ENCODE measurements at places on chromosomes 7 and 10.

- DNase-seq = no peak
These were observed 61.4 kb upstream of the STEAP1B start for GRCh38 chr7:22561321-22561811.

- DNase-seq = peak; percentile 32
These were observed 60.0 kb downstream of the WAC start for GRCh38 chr10:28592953-28593352.

DNA sequence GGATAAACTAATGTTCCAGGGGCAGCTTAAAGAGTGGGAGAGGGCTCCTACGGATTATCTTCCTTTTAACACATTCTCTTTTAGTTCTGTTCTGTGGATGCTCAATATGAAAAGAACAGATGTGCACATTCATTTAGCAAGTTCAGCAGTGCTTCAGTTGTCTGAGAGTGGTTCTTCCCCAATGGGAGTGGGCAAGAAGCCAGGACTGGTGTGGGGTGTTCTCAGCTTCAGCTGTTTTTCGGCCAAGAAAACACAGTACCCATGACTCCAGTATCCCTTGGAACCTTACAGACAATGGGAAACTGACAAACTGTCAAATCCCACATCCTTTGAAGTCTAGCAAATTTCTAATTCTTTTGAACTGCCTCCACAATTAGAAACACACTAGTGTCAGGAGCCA lies 71.5 kb upstream of the LRRC17 start:
- no peak for DNase-seq

- DNase-seq = no peak
These were observed 186.1 kb downstream of the MLLT10 start for GRCh38 chr10:21720090-21720489.

DNA sequence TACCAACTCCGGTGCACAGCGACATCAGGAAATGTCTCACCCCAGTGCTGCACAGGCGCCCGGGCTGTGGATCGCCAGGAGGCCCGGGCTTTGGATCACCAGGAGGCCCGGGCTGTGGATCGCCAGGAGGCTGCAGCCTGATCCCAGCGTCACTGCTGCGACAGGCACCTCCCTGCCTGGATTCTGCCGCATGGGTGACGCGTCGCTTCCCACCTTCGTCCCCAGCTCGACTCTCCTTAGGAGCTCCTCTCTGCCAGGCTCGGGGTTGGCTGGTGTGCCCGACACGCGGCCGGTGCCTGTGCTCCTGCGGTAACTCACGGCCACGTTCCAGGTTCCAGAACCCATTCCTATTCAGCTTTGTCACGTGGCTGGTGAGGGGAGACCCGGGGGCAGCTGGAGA lies 257.5 kb downstream of the DNAJB6 start:
- no peak for DNase-seq

DNA sequence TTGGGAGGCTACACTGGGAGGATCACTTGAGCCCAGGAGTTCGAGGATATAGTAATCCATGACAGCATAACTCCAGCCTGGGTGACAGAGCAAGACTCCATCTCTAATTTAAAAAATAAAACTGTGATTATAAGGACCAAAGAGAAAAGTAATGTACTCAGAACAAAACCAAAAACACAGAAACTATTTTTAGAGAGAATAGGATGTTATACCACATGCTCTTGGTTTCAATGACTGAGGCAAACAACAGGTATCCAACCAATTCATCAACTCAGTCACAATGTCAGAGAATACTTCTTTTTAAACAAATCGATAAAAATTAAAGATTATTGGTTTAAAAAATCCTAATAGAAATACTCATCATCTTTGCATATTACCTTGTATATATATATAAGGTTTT lies 186.7 kb downstream of the TPK1 start:
- DNase-seq = no peak

GRCh38 chr7:130641497-130641896 lies 27.1 kb downstream of the COPG2 start:
- DNase-seq = no peak

DNA sequence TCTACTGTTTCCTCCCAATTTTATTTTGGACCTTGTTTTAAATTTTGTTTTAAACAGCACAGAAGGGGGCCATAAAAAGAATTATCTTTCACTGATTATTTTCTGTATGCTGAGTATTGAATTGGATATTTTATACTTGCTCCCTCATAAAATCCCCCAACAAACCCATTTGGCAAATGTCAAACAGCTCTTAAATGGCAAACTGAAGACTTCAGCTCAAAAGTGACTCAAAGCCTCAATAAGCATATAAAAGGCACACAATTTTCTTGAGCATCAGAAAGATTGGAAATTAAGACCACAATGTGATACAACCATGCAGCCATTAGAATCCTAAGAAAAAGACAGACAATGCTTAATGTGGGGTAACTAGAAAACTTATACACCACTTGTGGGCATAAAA lies 199.2 kb downstream of the SEMA3E start:
- no peak for DNase-seq

GRCh38 chr7:20374399-20374798 lies 43.7 kb downstream of the ITGB8 start:
- DNase-seq = peak; percentile 6

- no peak for DNase-seq
These were observed 88.8 kb upstream of the MDFIC start for GRCh38 chr7:114832906-114833595.

DNA sequence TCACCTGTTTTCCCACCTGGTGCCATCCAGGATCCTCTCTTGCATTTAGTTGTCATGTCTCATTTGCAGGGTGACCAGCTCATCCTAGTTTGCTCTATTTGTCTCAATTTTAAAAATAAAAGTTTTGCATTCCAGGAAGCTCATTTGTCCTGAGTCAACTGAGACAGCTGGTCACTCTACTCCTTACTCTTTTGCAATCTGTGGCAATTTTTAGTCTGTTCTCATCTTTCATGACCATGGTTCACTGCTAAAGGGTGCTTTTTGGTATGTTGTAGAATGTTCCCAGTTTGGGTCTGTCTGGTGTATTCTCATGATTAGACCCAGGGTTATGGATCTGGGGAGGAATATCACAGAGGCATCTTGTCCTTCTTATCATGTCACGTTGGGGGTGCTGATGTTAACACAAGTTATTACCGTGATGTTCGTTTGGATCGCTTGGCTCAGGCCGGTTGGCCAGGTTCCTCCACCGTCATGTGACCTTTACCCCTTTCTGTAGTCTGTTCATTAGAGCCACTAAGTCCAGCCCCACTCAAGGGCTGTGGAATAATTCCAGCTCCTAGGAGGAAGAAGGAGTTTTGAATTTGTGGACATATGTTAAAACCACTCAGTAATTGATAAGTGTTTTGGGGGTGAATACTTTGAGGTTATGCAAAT lies 103.3 kb upstream of the IGFBP3 start:
- no peak for DNase-seq

DNA sequence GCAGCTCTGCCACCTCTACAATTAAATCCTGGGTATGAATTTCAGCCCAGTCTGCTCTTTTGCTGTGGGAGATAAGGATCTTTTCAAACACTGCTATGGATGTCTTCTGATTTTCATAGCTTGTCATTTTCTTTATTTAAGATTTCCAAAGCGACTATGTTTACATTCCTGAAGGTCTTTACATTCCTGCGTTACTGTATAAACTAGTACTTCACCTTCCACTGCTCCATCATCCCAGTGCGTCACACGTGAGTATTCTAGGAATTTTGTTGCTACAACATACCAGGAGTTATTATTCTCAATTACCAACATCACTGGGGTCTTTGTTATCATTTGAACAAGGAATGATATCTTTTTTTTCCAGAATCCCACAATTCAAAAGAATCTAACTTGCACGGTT lies 944.7 kb downstream of the SORCS3 start:
- DNase-seq = no peak

GRCh38 chr7:20030915-20031362 lies 186.2 kb downstream of the MACC1 start:
- DNase-seq = no peak

DNA sequence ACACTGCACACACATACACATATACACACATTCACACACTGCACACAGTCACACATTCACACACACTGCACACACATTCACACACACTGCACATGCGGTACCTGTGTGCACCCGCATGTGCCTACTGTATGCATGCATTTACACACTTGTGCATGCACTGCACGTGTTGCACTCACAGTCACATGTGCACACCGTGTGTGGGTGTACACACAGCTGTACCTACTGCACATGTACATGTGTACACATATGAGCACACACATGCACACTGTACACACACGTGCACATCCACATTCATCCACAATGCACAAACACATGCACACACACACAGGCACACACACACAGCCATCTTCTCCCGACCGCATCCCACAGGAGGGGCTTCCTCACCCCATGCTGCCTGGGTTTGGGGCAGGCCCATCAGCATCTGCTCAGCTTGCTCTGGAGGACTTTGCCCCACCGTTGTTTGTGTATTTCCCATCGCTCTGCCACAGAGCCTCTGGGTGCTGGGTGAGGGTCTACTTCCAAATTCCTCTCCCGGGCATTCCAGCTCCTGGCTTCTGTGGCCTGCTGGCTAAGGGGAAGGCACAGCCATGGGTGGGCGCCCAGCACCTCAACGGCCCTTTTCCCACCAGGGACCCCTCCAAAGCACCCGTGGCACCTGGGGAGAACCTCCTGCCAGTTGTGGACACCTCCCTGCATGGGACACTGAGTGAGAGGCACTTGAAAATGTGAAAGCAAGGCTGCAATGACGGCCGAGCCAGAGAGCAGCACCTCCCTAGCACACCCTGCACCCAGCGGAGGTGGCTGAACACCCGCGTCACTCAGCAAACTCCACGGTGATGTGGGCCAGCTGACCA lies 324.3 kb downstream of the PTPRN2 start:
- DNase-seq = no peak

DNA sequence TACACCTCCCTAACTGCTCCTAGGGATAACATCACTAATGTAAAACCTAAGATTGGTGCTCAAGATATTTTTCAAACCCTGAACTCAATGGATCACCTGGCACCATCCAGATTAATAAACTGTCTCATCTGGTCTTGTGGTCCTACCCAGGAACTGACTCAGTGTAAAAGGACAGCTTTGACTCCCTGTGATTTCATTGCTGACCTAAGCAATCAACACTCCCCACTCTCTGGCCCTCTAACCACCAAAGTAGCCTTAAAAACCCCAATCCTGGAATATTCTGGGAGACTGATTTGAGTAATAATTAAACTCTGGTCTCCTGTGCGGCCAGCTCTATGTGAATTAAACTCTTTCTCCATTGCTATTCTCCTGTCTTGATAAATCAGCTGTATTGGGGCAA lies 6.2 kb upstream of the USP54 start:
- no peak for DNase-seq

DNA sequence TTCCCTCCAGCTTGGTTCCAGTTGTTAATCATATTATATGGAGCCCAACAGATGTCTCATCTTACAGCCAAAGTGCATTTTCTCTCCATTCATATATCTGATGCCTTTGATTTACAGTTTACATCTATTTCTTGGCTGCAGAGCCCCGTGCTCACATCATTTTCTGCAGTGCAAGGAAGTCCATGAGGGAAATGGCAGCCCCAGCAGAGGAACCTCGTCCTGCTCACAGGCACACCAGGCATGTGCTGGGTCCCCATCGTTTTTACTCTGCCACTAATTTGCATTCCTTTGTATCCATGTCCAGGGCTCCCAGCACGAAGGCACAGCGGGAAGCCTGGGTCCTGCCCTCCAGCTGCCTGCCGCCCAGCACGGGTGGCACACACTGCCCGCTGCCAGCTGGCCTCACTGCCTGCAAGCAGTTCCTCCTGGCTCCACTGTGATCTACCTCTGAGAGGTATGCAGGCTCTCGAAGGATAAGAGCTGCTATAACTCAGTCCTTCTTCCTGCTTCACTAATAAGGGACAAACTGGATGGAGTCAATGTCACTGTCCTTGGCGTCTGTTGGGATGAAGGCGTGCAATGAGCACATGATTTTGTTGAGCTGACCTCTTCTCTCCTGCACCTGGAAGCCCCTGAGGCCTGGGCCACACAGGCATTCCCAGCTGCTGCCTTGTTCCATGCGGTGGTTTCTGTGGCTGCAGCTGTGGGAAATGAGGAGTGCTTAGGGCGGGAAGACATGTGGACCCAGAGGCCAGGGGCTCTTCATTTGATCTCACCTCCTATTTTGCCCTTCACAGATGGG lies 583.6 kb upstream of the MGMT start:
- DNase-seq = no peak

DNA sequence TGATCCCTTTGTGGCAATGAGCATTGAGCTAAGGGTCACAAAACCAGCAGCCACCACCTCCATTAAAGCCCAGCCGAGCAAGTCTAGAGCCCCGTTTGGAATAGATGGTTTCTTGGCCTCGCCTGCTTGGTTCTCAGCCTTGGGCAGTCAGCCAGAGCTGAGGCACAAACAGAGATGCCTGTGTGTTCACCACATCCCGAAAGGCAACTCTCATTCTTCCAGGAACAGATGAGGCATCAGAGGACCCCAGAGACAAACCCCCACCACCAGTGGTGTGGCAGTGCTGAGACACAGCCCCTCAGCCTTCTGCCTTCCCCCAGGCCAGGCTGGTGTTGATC lies 203.3 kb upstream of the ZMIZ1 start:
- DNase-seq = no peak

DNA sequence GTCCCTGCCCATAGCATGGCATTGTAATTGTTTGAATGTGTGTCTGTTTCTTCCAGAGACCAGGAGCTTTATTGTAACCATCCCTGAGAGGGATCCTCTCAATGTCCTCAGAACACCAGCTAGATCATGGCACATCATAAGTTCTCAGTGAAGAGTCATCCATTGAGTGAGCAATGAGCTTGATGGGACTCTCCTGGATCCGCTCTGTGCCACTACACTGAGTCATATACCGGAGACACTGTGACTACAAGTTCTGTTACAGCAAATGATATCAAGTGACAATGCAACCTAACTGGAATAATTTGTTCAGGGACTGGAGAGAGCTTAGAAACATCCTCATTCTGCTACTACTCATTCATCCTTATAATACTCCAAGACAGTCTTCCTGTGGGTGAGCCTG lies 25.1 kb downstream of the MRPS24 start:
- DNase-seq = no peak

DNA sequence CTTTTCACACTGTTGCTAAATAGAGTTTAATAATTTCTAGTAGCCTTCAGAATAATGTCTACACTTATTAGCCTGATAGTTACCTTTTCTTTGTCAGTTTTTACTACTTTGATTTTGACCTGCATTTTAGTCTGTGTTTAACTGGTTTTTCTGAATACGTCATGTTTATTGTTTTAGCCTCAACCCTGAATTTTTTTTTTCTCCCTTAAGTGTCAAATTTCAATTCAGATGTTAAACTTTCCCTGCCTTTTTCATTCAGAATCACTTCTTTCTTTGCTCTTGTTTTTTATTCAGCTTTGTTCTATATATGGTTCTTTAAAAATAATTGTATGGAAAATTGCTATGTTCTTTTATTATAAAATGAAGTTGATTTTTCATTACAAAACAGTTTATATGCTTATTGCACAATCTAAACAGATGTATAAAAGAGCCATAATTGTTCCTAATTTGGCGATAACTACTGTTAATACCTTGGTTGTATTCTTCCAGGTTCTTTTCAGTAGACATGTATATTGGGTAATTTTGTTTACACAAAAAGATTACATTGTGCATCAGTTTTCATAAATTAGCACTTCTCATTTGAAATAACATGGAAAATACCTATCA lies 159.7 kb downstream of the ADK start:
- no peak for DNase-seq

- no peak for DNase-seq
These were observed 20.0 kb downstream of the STRIP2 start for GRCh38 chr7:129454249-129454551.

- DNase-seq = no peak
These were observed 6.9 kb downstream of the MYOZ1 start for GRCh38 chr10:73634421-73634820.

GRCh38 chr10:7474388-7474787 lies 63.6 kb upstream of the SFMBT2 start:
- DNase-seq = no peak

- no peak for DNase-seq
These were observed 242.1 kb upstream of the C7orf33 start for GRCh38 chr7:148348466-148348865.

Data from hematopoietic multipotent progenitor cell treated with erythropoietin and hydrocortisone succinate and interleukin-3 and kit ligand, for 8 days (in vitro differentiated cells).